Kidney (tissue), 22 donors: ENCODE measurements at places on chromosomes 2 and 18. TPM values are rescaled to one million over a fixed set of nuclear protein-coding genes. Genes with fewer than 3 reads are reported as not detected.

Gene DIPK1C
- polyA plus RNA-seq = not detected

Gene TMEM198
- polyA plus RNA-seq = 4.2 TPM

Gene ASB18
- not detected for polyA plus RNA-seq

Gene SERPINB10
- not detected for polyA plus RNA-seq

GRCh38 chr2:96930351-96931010 lies 55.9 kb downstream of the FAM178B start:
- no peak for DNase-seq
